Ovary (tissue), 10 donors: ENCODE measurements at places on chromosomes 11 and 22.

DNA sequence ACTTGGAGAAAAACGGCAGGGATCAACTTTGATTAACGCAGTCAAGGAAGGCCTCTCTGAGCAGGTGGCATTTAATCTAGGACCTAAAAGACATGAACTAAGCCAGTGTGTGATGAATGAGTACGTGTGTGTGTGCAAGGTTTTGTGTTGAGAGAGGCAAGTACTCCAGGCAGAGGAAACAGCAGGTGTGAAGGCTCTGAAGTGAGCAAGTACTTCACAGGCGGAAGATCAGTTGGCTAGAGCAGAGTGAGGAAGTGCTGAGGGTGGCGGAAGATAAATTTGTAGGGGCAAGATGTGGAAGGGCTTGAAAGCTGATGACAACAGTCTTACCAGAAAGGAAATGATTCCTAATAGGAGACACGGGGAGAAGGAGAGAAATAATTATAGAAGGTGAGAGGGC is 6.8 kb downstream of the APIP start:
- no peak for DNase-seq

- DNase-seq: no peak
Observed at GRCh38 chr11:71482746-71483364, 29.9 kb downstream of the NADSYN1 start.

DNA sequence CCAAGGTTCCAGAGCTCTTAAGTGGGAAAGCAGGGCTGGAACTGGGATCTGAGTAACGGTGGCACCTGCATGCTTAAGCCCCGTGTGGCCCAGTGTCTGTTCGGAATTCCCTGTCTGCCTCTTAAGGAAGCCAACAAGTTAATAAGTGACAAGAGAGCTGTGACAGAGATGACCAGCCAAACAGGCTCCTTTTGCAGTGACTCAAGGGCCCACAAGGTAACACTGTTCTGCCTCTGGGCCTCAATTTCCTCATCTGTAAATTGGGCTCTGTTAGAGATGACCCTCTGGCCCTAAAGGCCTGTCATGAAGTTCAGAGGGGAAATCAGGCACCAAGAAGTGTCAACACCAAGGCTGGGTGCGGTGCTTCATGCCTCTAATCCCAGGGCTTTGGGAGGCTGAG is 18.6 kb downstream of the USH1C start:
- no peak for DNase-seq

GRCh38 chr11:2347308-2347830 is 29.7 kb upstream of the CD81 start:
- no peak for DNase-seq

DNA sequence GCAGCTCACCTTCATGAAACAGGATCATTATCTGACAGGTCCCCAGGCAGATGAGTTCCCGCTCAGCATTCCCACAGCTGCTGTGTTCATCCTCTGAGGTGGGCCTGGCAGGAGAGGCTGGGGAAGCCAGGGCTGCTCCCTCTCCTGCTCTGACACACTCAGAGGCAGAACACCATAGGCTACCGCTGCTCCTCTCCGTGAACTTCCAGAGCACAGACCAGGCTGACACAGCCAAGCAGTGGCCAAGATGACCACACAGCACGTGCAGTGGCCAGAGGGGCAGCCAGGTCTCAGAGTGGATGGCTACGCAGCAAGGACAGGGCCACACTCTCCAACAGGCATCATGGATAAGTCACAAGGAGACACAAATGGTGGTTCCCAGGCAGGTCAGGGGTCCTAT is 8.5 kb downstream of the PRODH start:
- DNase-seq: no peak

DNA sequence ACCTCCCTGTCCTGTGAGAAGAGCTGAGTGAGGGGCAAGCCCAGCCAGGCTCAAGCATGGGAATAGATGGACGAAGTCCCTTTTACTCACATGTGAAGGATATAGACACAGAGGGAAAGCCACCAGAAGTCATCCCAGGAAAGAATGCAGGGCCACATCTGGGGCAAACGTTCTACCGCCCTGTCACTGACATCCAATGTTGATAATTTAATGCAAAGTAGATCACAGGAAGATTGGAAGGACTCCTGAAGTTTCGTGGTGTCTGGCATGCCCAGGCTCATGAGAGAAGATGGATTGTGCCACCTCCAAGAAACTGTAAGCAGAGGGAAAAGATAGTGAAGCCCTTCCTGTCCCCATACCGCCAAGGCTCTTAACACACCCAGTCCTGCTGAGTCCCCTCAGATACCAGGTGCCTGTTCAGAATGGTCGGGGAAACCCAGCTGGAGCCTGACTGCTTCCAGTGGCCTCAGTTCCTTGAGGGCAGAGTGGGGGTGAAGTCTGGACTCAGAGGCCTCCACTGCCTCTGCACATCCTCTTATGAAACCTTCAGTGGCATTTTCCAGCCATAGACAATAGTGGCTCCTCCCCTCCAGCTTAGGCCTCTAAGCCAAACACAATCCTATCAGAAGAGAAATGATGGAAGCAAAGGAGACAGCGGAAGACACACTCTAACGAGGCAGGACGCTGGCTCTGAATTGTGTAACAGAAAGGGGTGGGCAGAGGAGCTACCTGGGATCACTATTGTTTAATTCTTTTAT is 7.5 kb upstream of the STK33 start:
- DNase-seq: no peak
